ENCODE measurements at places on chromosomes 5 and 9.

GRCh38 chr5:61256474-61256873, 75.6 kb upstream of the ZSWIM6 start:
- DNase-seq = no peak

- no peak for DNase-seq
Measured at GRCh38 chr5:34447424-34447823, 208.7 kb upstream of the RAI14 start.

GRCh38 chr9:75071530-75072122, 16.3 kb downstream of the NMRK1 start:
- peak; percentile 56 for DNase-seq

- no peak for DNase-seq
Measured at GRCh38 chr9:136865041-136865767, 904 bp downstream of the EDF1 start.

DNA sequence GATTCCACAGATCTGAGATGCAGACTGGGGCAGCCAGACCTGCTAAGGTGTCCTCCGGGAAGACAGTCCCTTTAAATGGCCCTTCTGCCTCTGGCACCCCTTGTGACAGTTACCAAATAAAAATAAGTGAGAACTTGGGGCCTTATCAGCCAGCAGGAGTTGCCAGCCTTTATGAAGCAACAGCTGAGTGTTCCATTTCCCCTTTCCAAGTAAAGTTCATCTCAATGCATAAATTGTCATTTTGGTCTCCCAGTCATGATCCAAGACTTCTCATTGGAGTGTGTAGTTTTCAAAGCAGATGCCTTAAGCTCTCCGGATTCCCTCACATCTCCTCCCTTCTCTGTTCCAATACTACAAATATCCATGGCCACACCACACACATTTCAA, 4.1 kb downstream of the PTCH1 start:
- DNase-seq = no peak

- no peak for DNase-seq
Measured at GRCh38 chr5:74296685-74297408, 343.7 kb downstream of the ENC1 start.

GRCh38 chr9:132543960-132544359, 38.4 kb upstream of the BARHL1 start:
- no peak for DNase-seq

DNA sequence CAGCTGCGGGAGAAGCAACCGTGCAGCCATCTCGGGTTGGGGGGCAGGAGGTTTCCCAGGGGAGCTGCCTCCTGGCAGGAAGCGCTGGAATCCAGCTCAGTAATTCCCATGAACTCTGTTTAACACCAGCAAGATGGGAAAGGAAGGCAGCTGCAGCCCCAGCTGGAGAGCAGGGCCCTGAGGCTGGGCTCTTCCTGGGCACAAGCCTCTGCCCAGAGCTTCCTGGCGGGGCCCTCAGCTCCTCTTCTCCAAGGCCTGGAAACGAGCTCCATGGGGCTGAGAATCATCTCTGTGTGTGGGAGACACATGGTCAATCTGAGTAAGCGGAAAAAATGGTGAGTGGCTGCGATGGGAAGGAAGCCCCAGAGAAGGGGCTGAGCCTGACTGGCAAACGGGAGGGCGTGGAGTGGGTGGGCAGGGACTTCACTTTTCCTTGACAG, 6.3 kb downstream of the MRPL36 start:
- DNase-seq = no peak

- no peak for DNase-seq
Measured at GRCh38 chr5:143833177-143833576, 21.2 kb downstream of the HMHB1 start.

All from CD4-positive, alpha-beta T cell treated with Interleukin-12 subunit alpha and Interleukin-12 subunit beta, for 1 hour (primary cell).